CD8-positive, alpha-beta memory T cell (primary cell): ENCODE measurements at places on chromosomes 11 and 22. TPM values are rescaled to one million over a fixed set of nuclear protein-coding genes. Genes with fewer than 3 reads are reported as not detected.

Gene MAPK8IP2
- 0.20 TPM for total RNA-seq

Gene SCARF2
- total RNA-seq: 0.31 TPM

Gene ELFN2
- 0.09 TPM for total RNA-seq

- no peaks in the 10 kb centered on the region for H3K4me1 ChIP-seq
- DNase-seq: no peak
- no peak overlapping the region for H3K27ac ChIP-seq
- no peak overlapping the region for H3K4me3 ChIP-seq
- no peaks in the 10 kb centered on the region for H3K27me3 ChIP-seq
- H3K36me3 ChIP-seq: peaks cover 24% of the 10 kb centered on the region
Measured at GRCh38 chr22:42805016-42805997, 51.8 kb downstream of the ARFGAP3 start.

DNA sequence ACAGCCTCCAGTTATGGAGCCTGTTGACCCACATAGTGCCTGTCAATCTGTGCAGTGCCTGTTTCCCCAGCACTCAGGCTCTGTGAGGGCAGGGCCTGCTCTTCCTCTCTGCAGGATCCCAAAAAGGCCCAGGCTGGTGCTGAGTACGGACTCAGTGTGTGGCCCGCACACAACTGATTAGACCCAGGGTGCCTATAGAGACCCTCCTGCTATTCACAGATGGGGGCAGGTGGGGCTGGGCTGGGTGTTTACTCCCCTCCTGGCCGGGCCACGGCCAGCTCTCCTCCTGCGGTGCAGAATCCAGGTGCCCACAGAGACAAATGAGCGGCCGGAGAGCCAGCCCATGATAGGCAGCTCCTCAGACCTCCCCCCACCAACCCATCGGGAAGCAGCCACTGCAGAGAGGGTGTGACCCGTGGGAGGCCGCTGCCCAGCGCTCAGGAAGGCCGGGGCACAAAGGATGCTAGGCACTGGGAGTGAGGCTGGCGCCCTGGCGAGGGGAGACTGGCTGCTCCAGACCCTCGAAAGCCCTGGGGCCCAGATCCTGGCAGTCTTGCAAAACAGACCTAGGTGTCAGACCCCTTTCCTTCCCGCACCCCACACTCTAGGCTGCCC lies 239.0 kb downstream of the CTTN start:
- no peak for DNase-seq
- no peak overlapping the region for H3K4me3 ChIP-seq
- no peak overlapping the region for H3K27ac ChIP-seq
- H3K27me3 ChIP-seq: no peaks in the 10 kb centered on the region
- H3K4me1 ChIP-seq: no peaks in the 10 kb centered on the region
